ENCODE measurements at places on chromosomes 4 and X. TPM values are rescaled to one million over a fixed set of nuclear protein-coding genes. Genes with fewer than 3 reads are reported as not detected.

- no peaks in the 10 kb centered on the region for H3K27me3 ChIP-seq
- no peaks in the 10 kb centered on the region for H3K4me1 ChIP-seq
- H3K4me3 ChIP-seq: no peak overlapping the region
- H3K27ac ChIP-seq: no peak overlapping the region
These were observed 26.1 kb downstream of the GASK1B start for GRCh38 chr4:158146736-158147135.

GRCh38 chrX:82292803-82293202 lies 1090.9 kb downstream of the SH3BGRL start:
- no peaks in the 10 kb centered on the region for H3K36me3 ChIP-seq
- no peak for DNase-seq
- no peaks in the 10 kb centered on the region for H3K27me3 ChIP-seq
- no peak overlapping the region for H3K4me3 ChIP-seq
- no peaks in the 10 kb centered on the region for H3K4me1 ChIP-seq

DNA sequence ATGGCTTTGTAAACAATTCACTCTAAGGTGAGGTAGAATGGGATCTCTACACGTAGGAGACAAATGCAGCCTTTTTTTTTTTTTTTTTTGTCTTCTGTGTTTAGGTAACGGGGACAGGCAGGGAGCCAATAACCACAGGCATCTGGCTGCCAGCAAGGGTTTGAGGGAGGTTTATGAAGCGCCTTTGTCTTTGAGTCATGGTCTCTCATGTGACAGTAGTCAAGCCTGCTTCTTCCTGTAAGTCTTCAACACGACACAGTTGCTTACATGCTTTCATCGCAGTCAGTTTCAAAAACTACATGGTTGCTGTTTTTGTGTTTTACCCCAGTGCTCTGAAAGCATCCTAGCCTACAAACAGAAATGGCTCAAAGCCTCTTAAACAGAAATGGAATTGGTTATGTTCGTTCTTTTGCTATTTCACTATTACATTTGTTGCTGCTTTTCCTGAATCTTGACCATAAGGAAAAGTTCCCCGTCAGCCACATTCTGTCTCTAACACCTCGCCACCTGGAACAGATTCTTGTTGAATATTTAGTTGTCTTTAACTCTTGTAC lies 127.8 kb upstream of the METTL14 start:
- DNase-seq: peak; percentile 58
- no peaks in the 10 kb centered on the region for H3K4me1 ChIP-seq
- no peak overlapping the region for H3K27ac ChIP-seq
- no peak overlapping the region for H3K4me3 ChIP-seq

DNA sequence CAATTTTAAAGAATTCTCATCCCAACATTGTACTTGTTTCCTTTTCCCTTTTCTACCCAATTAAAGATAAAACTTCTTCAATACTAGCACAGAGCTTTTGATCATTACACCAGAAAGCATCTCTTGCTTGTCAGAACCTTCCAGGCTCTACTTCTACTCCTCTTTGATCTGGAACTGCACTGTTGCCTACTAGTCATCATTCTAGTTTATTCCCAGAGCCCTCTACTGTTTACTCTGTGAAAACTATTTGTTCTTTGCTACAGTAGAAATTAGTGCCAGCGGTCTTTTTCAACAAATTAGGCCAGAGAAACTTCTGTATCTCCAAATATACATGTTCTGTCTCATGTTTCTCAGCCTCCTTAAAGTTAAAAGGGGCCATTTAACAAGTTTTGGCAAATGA lies 46.8 kb upstream of the TMPRSS11F start:
- no peaks in the 10 kb centered on the region for H3K36me3 ChIP-seq
- H3K27me3 ChIP-seq: peaks cover 4% of the 10 kb centered on the region
- H3K4me3 ChIP-seq: no peak overlapping the region
- H3K27ac ChIP-seq: no peak overlapping the region

- H3K36me3 ChIP-seq: no peaks in the 10 kb centered on the region
- no peak overlapping the region for H3K4me3 ChIP-seq
- peaks cover 9% of the 10 kb centered on the region for H3K4me1 ChIP-seq
- no peaks in the 10 kb centered on the region for H3K27me3 ChIP-seq
These were observed 4.2 kb upstream of the OTUD5 start for GRCh38 chrX:48961585-48962091.

DNA sequence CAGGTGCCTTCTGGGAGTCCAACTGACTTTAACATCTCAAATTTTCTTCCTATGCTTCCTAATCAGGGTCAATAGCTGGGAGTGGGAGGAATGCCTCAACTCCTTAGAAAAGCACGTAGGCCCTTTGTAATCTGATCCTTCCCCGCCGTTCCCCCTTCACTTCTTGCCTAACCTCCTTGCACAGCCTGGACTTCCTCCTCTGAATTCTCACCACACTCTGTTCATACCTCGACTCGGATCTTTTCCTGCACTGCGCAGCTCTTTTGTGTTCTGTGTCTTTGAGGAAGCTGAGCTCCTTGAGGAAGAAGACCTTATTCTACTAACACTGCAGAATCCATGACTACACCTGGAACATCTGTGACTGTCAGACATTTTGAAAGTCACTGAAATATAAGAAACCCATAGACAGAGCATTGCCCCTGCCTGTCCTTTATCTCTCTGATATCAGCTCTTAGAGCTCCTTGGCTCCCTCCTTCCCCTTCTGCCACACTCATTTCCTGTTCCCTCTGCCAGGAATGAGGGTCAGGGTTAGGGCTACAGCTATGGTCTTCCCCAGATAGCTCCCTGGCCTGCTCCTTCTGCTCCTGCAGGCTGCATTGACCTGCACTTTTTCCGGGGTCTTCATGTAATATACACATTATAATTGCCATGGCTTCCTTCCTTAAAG lies 140.2 kb upstream of the LDB2 start:
- H3K4me3 ChIP-seq: no peak overlapping the region
- DNase-seq: no peak
- no peaks in the 10 kb centered on the region for H3K4me1 ChIP-seq
- no peaks in the 10 kb centered on the region for H3K36me3 ChIP-seq
- no peak overlapping the region for H3K27ac ChIP-seq

DNA sequence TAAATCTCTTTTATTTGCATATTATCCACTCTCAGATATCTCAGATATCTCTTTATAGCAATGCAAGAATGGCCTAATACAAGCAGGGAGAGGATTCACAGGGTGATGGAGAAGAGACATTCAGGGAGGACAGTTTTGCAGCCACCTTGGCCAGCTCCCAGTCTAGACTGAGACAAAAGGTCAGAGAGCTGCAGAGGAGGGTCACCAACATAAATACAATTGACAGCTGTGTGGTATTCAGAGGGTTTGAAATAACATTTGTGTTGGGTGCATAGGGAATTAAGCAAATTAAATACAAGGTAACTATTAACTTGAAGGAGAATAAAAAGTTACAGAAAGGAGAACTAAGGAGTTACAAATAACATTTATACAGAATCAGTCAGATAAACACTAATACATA lies 189.5 kb upstream of the TAPT1 start:
- DNase-seq: no peak
- no peaks in the 10 kb centered on the region for H3K36me3 ChIP-seq
- no peaks in the 10 kb centered on the region for H3K27me3 ChIP-seq
- no peak overlapping the region for H3K4me3 ChIP-seq

- no peak for DNase-seq
- no peak overlapping the region for H3K4me3 ChIP-seq
- H3K27me3 ChIP-seq: no peaks in the 10 kb centered on the region
- no peaks in the 10 kb centered on the region for H3K4me1 ChIP-seq
- H3K27ac ChIP-seq: no peak overlapping the region
These were observed 29.0 kb downstream of the CLDN22 start for GRCh38 chr4:183291070-183291469.

DNA sequence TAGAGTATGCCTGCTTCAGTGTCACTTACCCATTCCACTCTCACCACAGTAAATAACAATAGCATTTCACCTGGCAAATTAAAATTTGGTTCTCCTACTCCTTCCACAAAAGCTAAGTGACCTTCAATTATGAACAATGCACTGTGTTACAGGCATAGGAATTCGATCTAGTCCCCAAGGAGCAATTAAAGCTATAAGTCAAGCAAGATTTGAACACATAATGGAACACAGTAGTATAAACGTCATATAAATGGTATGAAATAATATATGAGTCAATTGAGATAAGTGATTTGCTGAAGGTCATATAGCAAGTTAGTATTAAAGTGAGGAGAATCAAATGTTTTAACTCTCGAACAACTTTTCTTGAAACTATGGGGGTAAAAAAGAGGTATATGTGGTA lies 65.8 kb downstream of the ARAP2 start:
- no peak overlapping the region for H3K4me3 ChIP-seq
- peaks cover 16% of the 10 kb centered on the region for H3K4me1 ChIP-seq
- DNase-seq: no peak
- peak overlapping the region; percentile 46 for H3K27ac ChIP-seq

DNA sequence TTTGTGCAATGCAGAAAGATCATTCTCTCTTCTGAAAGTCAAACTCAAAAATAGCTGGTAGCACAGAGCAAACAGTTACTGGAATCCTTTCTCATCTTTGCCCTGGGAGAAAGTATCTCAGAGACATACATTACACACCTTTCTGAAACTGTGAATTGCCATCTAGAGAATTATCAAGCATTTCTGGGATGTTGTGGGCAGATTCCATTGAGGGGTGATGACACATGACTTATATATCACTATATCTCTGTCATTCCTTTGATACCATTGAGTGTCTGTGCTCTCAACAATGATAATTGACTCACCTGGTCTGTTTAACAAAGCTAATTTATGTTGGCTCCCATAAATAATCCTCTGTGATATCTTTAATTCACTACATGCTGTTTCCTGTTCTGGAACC lies 13.0 kb downstream of the SLIT2 start:
- H3K27me3 ChIP-seq: no peaks in the 10 kb centered on the region
- no peak for DNase-seq
- no peak overlapping the region for H3K27ac ChIP-seq
- H3K4me1 ChIP-seq: peaks cover 40% of the 10 kb centered on the region

DNA sequence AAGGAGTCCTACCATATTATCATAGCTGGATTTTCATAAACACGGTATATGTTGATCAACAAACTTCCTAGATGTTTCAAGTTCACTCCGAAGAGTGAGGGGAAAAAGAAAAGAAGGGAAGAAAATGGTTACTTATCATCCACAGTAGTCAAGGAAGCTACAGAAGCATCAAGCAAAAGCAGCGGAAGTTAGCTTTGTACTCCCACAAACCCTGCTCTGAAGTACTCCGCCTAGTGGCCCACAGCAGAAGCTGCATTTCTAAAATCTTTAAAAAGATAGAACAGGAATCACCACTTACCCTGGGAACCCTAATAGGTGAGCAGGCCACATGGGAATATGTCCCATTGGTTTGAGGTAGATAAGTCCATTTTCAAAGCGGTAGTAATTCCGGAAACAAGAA lies 28.5 kb upstream of the FRG1 start:
- peak; percentile 4 for DNase-seq
- H3K4me3 ChIP-seq: no peak overlapping the region
- H3K27ac ChIP-seq: no peak overlapping the region
- no peaks in the 10 kb centered on the region for H3K27me3 ChIP-seq

- no peak overlapping the region for H3K27ac ChIP-seq
- H3K4me3 ChIP-seq: no peak overlapping the region
- H3K4me1 ChIP-seq: no peaks in the 10 kb centered on the region
- DNase-seq: no peak
- H3K27me3 ChIP-seq: no peaks in the 10 kb centered on the region
- H3K36me3 ChIP-seq: peaks cover 10% of the 10 kb centered on the region
These were observed 40.6 kb downstream of the ZNF81 start for GRCh38 chrX:47877327-47877726.

DNA sequence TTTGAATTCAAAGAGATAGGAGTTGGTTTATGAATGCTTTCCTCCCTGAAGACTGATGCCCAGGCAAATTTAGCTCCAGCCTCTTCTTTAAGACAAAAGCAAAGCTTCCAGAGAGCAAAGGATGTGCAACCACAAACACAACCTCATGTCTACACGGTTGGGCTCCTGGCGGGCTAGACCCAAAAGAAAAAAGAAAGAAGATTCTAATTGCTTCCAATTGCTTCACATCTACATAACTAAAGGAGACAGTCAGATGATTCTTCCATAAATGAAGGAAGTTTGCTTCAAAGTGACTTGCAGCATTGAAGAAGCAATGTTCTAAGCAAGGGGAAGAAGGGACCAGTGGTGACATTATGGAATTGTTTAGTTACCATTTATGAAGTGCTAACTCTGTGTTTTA lies 1603.0 kb upstream of the TENM3 start:
- no peaks in the 10 kb centered on the region for H3K4me1 ChIP-seq
- H3K27ac ChIP-seq: no peak overlapping the region
- peaks cover 15% of the 10 kb centered on the region for H3K27me3 ChIP-seq
- H3K36me3 ChIP-seq: no peaks in the 10 kb centered on the region
- no peak overlapping the region for H3K4me3 ChIP-seq

GRCh38 chr4:103052779-103053178 lies 23.8 kb downstream of the SLC9B2 start:
- H3K4me1 ChIP-seq: no peaks in the 10 kb centered on the region
- no peak overlapping the region for H3K4me3 ChIP-seq
- no peaks in the 10 kb centered on the region for H3K27me3 ChIP-seq
- DNase-seq: no peak

DNA sequence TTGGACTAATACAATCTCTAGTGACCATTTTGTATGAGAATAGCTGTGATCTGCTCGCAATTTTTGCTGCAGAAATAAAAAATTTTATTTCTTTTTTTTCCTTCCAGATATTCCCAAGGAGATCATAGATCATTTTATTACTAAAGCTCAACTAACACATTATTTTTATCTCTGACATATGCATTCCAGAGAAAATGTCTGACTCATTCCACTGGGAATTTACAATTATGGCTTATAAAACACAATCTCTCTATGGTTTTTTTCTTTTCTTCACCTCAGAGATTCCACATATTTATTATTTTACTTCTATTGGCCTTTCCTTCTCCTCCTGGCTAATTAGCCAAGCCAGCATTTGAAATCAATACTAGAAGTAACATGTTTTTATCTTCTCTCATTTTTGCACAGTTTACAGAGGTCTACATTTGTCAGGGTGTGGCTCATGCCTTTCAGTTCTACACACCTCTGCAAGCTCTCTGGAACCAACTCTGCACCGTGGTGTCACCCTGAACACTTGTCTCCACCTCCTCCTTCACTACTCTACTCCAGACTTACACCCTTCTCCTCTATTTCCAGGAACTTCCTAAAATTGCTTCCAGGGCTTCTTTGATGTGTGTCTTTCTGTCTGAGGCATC lies 59.8 kb upstream of the GPM6A start:
- DNase-seq: peak; percentile 58
- H3K36me3 ChIP-seq: no peaks in the 10 kb centered on the region
- H3K4me3 ChIP-seq: 0 out of 2 replicates have a peak overlapping the region, but pooled peaks have one; percentile 7
- H3K27ac ChIP-seq: peak overlapping the region; percentile 31
- H3K4me1 ChIP-seq: peaks cover 24% of the 10 kb centered on the region

- no peak for DNase-seq
- H3K4me1 ChIP-seq: no peaks in the 10 kb centered on the region
- H3K36me3 ChIP-seq: no peaks in the 10 kb centered on the region
- no peak overlapping the region for H3K27ac ChIP-seq
- H3K27me3 ChIP-seq: no peaks in the 10 kb centered on the region
These were observed 637 bp upstream of the SYN1 start for GRCh38 chrX:47620303-47620685.

GRCh38 chr4:101710806-101711205 lies 79.7 kb upstream of the BANK1 start:
- peaks cover 4% of the 10 kb centered on the region for H3K36me3 ChIP-seq
- no peak for DNase-seq
- no peak overlapping the region for H3K4me3 ChIP-seq
- no peaks in the 10 kb centered on the region for H3K27me3 ChIP-seq
- peaks cover 17% of the 10 kb centered on the region for H3K4me1 ChIP-seq
- H3K27ac ChIP-seq: no peak overlapping the region

Gene SUPT20HL1
- not detected for total RNA-seq

Gene CT45A8
- total RNA-seq: not detected

Gene IBSP
- not detected for total RNA-seq

Gene BEX4
- total RNA-seq: 11.5 TPM

Gene OTUD6A
- total RNA-seq: not detected

Gene MAGEA3
- 3.0 TPM for total RNA-seq
